GM19239 (cell line): ENCODE measurements at places on chromosomes 6 and 20.

GRCh38 chr6:147741389-147741788 lies 232.9 kb downstream of the SAMD5 start:
- no peak for DNase-seq

DNA sequence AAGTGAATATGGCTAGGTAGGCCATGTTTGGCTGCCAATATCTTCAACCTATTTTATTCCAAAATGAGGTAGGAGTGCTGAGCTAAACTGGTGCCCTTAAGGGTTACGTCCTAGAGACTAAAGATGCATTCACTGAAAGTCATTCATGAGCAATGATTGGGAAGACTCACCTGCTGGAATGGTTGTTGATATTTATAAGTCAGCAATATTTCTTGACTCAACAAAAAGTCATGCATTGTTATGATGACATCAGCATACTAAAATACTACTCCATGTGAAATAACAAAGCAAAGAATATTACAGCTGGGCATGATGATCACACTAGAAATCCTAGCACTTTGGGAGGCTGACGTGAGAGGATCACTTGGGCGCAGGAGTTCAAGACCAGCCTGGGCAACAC lies 17.6 kb upstream of the NUP153 start:
- no peak for DNase-seq

DNA sequence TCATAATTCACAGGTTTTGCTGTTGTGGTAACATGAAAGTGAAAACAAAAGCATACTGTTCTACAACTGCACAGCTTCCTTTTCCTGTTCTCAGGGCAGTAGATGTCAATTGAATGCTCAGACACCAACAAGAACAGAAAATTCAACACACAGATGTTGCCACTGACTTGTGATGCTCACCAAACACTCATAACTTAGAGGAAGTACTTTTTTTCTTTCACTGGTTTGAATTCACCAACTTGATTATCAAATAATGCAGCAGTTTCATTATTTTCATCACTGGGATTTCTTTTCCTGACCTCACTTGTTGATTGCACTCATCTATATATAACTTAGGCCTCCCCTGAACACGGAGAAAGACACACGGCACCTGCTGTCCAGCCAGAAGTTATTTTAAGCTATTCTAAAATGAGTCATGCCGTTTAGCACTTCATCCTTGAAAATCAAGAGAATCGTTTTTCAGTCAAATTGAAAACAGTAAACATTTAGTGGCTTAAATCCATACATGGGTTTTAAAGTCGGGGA lies 949 bp downstream of the TXLNB start:
- DNase-seq = peak; percentile 48

GRCh38 chr20:51014797-51015722 lies 7.8 kb downstream of the KCNG1 start:
- DNase-seq = peak; percentile 39

GRCh38 chr6:83138758-83139157 lies 54.3 kb downstream of the PGM3 start:
- no peak for DNase-seq

GRCh38 chr6:128600397-128600951 lies 80.1 kb upstream of the PTPRK start:
- no peak for DNase-seq

GRCh38 chr20:37804584-37805566 lies 98.1 kb upstream of the VSTM2L start:
- peak; percentile 40 for DNase-seq

GRCh38 chr20:16455324-16455723 lies 117.9 kb downstream of the KIF16B start:
- DNase-seq = no peak

GRCh38 chr6:13406781-13407180 lies 78.4 kb upstream of the TBC1D7 start:
- DNase-seq = no peak

- no peak for DNase-seq
These were observed 57.1 kb upstream of the AFDN start for GRCh38 chr6:167769408-167770190.

DNA sequence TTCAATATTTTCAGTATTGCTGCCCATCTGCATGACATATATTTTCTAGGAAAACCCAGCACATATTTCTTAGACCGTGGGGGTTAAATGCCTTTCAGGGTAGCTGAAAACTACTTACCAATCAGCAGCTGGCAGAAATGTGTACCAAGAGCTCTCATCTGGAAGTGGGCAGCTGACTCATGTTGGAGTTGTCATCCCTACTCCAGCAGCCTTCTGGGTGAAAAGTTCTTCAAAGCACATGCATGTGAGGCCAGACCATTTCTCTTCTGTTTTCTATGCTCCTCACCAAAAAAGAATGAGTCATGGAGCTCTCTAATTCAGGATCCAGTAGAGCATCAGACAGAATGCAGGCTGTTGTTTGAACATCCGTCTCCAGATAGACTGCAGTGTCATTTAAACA lies 135.5 kb downstream of the PAX1 start:
- no peak for DNase-seq
